ENCODE measurements at places on chromosomes 7 and 10.

GRCh38 chr10:122774231-122774630, 71.4 kb downstream of the CUZD1 start:
- no peak for DNase-seq

- DNase-seq: peak; percentile 25
Measured at GRCh38 chr10:75180592-75180991, 30.0 kb upstream of the VDAC2 start.

DNA sequence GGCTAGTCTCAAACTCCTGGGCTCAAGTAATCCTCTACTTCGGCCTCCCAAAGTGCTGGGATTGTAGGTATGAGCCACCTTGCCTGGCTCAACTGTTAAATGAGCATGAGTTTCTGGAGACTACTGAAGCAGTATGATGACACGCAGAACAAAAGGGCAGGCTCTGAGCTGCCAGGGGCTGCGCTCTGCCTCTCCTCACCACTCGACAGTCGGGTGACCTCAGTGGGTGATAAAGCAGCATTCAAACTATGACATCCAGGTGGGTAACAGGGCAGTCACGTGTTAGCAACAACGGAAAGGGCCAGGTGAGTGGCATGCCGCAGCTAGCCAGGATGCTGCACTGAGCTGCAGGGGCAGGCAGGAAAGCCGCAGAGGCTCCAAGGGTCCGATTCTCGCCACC, 71.5 kb downstream of the CYTH3 start:
- no peak for DNase-seq

- no peak for DNase-seq
Measured at GRCh38 chr7:140881507-140882228, 43.1 kb downstream of the BRAF start.

DNA sequence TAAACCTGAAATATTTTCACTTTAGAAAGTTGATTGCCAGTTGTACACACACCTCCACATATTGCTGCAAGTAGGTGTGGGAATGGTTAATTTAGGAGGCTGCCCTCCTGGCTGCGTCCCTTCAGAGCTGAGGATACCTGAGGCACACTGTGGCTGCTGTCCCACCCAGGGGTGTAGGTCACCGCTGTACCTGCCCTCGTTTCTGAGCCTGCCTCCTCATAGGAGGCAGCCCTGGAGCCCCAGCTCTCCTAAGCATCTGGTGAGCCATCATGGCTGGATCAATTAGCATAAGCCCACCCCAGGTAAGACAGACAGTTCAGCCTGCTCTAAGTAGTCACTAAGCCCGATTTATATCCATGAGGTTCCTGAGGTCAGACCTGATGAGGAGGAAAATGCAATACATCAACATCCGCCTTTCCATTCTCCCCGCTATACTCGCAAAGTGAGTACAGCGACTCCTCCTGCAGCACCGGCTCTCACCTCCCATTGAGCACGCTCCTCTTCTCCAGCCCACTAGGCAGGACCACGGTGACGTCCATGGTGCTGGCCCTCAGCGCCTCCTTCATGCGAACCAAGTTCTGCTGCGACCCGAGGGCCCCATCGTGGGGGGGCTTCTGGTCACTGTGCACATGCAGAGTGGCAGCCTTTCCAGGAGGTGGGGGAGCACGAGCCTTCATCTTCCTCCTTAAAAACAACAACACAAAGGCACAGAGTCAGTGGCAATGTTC, 97.2 kb downstream of the COBL start:
- no peak for DNase-seq

- DNase-seq: no peak
Measured at GRCh38 chr7:157547611-157548010, 210.8 kb downstream of the DNAJB6 start.

GRCh38 chr7:3097734-3098133, 54.1 kb upstream of the CARD11 start:
- DNase-seq: no peak

- peak; percentile 67 for DNase-seq
Measured at GRCh38 chr10:62614389-62615157, 189.9 kb upstream of the ADO start.

GRCh38 chr10:13189961-13190360, 28.6 kb downstream of the MCM10 start:
- no peak for DNase-seq

- DNase-seq: no peak
Measured at GRCh38 chr7:105764506-105764905, 111.9 kb downstream of the ATXN7L1 start.

DNA sequence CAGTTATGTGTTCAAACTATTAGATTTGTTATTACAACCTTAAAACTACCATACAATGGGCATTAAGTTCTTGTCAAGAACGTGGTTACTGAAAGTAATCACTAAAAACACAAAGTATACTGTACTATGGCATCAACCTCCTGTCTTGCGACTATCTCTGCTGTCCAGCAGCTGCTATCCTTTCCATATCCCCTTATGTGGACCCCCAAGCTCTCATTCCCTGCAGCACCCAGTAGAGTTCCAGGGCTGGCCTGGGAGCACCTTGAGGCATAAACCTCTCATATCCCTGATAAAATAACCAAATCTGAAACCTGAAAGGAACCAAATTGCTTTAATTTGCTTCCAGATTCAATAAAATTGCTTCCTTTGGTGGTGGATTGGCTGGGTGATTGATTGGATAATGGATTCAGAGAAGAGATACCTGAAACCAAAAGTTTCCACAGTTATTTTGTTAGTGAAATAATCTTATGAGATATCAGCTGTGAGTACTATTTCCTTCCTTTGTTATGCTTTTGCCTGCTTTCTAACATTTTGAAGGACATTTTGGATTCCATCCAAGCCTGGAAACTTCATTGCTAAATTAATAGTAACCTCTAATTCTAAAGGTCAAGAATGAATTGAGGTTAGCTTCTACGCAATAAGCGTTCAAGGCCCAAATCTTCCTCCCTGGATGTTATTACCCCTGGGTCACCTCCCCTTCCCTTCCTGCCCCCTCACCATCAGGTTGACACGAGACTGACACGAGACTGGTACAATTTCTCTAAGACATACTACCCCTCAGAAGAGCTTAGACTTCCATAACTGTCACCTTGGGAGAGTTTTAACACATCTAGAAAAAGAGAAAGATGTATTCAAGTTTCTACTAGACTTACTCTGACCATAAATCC, 48.8 kb downstream of the RELN start:
- no peak for DNase-seq

GRCh38 chr10:53491774-53492173, 719.2 kb upstream of the MBL2 start:
- DNase-seq: no peak

- no peak for DNase-seq
Measured at GRCh38 chr7:98211676-98212531, 665 bp downstream of the BHLHA15 start.

- DNase-seq: no peak
Measured at GRCh38 chr10:101704331-101704730, 9.4 kb upstream of the FBXW4 start.

GRCh38 chr7:68861171-68861570, 737.1 kb upstream of the AUTS2 start:
- no peak for DNase-seq

DNA sequence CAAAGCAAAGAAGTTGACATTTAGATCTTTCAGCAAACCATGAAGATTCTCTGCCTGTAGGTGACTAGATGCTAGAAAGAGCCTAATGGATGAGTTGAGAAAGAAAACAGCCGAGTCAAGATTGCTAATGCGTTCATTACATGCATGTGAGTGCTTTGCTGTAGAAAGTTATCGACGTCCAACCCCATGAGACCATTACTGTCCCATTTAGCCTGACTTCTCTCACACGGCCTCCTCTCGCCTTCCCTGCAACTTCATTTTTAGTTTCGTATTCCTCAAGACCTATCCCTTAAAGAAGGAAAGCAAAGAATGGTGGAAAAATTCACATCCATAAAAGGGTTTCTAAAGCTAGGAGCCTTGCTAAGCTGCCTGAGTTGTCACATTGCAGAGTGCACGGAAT, 113.7 kb upstream of the DPP6 start:
- no peak for DNase-seq

DNA sequence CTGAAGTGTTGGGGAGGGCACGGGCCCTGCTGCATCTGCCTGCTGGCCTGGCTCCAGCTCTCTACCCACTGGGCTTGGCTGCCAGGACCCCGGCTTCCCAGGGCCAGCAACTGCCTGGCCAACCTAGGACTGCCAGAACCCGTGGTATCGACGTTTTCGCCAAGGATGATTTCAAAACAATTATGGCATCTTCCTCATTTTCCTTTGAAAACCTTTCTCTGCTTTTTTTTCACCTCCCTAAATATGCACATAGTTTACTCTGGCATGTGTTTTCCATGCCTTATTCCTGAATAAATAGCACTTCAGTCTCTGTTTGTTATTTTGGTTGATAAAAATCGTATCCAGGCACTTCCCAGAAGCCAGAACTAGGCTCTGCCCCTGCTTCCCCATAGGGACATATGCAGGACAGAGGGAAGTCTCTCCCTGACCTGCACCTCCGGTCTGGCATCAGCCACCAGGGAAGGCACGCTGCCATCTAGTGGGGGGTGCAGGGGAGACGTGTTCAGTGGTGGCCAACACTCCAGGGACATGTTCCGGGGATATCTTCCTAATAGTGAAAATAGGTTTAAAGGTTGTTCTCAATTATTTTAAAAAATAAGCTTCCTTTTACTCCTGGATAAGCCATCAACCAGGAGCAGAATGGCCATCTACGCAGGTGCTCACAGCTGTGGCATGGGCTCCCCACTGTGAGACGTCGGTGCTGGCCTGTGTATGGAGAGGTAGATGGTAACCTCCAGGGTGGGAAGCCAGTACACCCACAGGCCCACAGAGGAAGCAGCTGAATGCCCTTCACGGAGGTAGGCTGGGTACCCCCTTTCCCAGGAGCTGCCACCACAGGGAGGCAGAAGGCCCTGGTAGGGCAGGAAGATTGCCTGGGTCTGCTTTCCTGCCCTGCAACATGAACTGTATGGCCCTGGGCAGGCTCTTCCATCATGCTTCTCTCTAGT, 30.7 kb upstream of the ANTXRL start:
- peak; percentile 2 for DNase-seq

Measured in fibroblast of mammary gland (primary cell).